RPMI7951 (cell line): ENCODE measurements at places on chromosomes 1 and 21. TPM values are rescaled to one million over a fixed set of nuclear protein-coding genes. Genes with fewer than 3 reads are reported as not detected.

DNA sequence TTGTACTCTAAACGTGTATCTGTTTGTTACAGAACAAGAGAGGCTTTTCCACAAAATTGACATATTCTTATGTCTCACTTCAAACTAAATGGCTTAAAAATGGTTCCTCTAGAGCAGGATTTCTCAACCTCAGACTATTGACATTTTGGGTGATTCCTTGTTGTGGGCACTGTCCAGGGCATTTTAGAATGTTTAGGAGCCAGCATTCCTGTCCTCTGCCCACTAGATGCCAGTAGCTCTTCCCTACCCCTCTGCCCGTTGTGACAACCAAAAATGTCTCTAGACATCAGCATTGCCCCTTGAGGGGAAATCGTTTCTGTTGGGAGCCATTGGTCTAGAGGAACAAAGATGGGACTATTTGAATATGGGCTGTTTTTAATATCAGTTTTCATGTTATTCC is 17.3 kb downstream of the SMAP2 start:
- DNase-seq, result no peak

- DNase-seq, result no peak
Observed at GRCh38 chr1:29125237-29125641, 1.5 kb upstream of the TMEM200B start.

DNA sequence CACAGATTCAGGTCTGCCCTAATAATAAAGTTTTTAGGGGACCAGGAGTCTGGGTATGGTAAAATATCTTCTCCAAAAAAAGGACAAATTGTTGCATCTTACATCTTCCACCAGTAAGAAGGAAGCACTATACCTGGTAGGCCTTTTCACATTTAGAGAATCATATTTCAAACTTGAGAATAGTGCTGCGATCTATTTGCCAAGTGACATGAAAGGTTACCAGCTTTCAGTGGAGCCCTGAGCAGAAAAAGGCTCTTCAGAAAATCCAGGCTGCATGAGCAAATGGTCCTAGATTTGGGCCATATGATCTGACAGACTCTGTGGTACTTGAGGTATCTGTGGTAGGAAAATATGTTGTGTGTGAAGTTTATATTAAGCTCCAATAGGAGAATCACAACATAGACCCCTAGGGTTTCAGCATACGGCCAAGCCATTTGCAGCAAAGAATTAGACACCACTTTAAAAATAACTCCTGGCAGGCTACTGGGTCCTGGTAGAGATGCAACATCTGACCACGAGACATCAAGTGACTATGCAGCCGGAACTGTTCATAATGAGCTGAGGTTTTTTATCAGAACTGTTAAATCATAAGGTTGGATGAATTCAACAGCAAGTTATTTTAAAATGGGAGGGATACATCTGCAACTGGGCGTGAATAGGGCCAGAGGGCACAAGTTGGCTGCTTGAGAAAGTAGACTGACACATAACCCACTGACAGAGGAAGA is 38.6 kb upstream of the CCDC190 start:
- DNase-seq, result peak; percentile 93

DNA sequence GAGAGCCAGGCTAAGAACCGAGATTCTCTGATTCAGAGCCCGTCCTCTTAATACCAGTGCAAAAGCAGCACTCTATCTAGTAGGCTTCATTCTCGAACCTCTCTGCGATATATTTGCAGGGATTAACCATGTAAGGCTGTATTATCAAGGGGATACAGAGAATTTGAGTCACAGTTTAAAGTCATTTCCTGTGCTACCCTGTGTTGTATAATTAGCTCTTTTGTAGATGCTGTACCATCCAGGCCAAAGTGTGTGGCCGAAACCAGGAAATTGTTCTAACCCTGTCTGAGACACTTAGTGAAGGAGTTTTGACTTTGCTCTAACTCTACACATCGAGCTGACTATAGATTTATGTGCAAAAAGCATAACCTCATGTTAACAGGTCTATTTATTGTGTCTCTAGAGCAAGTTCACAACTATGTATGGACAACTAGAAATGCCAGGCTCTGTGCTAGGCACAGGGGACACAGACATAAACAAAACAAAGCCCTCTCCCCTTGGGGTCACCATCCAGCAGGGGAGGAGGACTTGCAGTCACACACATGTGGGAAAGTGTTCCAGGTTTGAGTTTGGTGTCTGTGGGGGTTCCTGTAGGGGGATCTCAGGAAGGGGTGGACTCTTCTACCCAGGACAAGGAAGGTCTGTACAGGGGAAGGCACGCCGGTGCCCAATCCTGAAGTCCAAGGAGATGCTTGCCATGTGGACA is 182.2 kb downstream of the DHRS3 start:
- peak; percentile 64 for DNase-seq

DNA sequence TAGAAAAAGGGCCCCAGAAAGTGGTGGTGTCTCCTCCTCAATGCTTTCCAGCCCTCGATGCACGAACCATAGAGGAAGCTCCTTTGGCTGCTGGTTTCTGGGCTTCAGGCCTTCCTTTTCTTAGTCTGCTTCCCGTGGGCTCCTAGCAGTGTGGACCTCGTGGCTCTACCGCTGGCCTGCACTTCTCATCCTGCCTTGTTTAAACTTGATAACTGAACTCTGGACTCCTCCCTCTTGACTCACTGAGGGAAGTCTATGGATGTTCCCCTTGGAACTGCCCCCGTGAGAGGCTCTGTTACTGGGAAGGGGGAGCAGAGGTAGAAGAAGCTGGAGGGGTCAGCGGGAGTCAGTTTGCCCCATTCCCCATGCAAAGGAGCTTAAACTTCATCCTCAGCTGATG is 75.3 kb upstream of the WDR26 start:
- DNase-seq, result peak; percentile 32

DNA sequence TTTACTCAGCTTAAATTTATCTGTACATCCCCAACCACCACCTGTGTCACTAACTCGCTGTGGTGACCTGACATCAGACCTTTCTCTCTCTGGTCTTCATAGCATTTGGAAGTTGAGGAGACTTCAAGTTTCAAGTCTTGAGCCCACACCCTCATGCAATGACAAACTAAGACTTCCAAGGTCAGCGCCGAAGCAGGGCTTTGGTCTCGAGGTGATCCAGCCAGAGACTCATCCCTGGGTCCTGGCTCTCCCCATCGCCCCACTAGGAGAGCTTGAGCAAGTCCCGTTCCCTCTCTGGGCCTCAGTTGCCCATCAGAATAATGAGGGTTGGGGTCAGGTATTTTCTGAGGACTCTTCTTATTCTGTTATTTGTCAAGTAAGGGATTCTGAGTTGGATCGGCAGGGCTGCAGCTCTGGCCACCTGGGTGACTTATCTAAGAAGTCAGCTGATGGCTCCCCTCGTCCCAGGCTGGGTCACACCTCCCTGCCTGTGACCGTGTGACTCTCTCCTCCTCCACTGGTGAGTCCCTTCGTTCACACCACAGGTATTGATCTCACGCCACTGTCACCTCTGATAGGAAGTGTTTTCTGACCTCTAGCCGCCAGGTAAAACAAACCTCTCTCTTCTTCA is 143.7 kb upstream of the RUNX3 start:
- DNase-seq, result no peak

GRCh38 chr1:158454537-158454936 is 7.1 kb upstream of the OR10K1 start:
- DNase-seq, result no peak

GRCh38 chr1:216632980-216633379 is 90.2 kb downstream of the ESRRG start:
- DNase-seq, result no peak

GRCh38 chr1:171357179-171357578 is 43.2 kb downstream of the FMO4 start:
- DNase-seq, result no peak

DNA sequence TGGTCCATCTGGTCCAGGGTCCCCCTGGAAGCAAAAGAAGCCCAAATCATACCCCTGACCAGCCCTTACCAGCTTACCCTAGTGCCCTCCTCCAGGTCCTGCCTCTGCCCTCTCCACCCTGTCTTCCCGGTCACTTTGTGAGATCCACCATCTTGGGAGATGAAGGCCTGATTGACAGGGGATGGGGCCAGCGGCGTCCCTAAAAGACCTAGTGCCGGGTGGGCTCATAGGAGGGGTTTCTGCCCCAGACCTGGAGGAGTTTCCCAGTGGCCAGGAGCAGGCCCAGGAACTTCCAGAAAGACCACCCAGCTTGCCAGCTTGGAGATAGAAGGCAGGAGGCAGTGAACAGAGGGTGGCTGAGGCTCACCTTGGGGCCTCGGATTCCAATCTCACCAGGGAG is 5.4 kb downstream of the COL9A2 start:
- no peak for DNase-seq

DNA sequence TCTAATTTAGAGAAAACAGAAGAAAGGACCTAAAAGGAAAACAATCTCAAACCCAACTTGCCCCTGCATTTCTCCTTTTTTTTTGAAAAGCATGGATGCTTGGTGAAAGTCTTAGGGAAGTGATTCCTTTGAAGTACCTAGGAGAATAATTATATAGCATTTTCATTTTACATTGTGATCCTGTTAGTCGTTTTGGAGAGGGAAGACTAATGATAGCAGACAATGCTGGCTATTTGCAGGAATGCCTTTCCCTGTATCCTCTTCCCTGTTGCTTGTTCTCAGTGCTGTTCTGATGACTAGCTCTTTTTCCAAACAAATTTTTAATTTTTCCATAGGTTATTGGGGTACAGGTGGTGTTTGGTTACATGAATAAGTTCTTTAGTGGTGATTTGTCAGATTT is 53.9 kb downstream of the LAMC1 start:
- DNase-seq, result peak; percentile 53

DNA sequence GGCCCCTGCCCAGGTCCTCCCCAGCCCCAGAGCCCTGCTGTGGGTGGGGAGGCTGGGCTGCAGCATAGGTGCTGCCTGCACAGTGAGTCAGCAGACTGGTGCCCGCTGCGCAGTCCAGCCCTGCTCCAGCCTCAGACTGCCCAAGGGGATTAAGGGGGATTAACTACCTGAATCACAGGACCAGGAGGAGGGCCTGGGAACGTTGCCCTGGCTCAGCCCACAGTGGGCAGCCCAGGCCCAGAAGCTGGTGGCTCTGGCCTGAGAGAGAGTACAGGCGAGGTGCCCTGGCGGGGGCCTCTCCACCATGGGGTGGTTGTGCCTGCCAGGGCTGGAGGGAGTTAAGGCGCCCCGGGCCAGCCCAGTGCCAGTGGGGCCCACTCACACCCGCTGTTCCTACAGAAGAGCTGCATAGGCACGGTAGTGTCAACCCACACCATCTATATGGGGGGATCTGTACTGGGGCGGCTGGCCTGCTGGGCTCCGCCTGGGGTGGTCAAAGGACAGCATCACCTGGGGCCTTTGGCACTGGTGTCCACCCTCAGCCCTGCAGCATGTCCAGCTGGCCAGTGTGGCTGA is 2.3 kb downstream of the OBSCN start:
- no peak for DNase-seq

- no peak for DNase-seq
Observed at GRCh38 chr1:206833106-206833680, 32.2 kb upstream of the IL20 start.

GRCh38 chr1:235817101-235817728 is 49.5 kb downstream of the LYST start:
- no peak for DNase-seq

DNA sequence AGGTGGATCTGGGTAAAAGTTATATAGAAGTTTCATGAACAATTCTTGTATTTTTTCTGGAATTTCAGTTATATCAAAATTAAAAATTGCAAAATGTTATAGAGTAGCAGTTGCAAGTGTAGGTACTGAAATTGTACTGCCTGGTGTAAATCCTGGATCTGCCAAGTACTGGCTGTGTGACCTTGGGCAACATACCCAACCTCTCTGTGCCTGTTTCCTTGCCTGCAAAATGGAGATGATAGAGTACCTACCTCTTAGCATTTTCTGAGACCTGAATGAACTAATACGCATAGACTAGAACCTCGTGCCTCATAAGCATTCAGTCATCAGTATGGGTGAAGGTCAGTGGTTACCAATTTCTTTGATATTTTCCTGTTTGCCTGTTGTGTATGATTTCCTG is 290.0 kb upstream of the KAZN start:
- no peak for DNase-seq

CD247 gene
- 0.20 TPM in 1 of 2 replicates, not detected in the other for total RNA-seq

MRPL55 gene
- 63.2 and 83.0 TPM in 2 replicates for total RNA-seq

KRTAP19-3 gene
- total RNA-seq, result not detected in 2 replicates

SPATA17 gene
- under 0.01 and 1.6 TPM in 2 replicates for total RNA-seq

GSTM5 gene
- total RNA-seq, result 0.48 TPM in 1 of 2 replicates, not detected in the other

EPHB2 gene
- 1.4 and 2.3 TPM in 2 replicates for total RNA-seq

ADIPOR1 gene
- total RNA-seq, result 76.3 and 85.4 TPM in 2 replicates

ST6GALNAC5 gene
- 0.24 and 2.1 TPM in 2 replicates for total RNA-seq

SFPQ gene
- total RNA-seq, result 125 and 141 TPM in 2 replicates

KRTAP6-2 gene
- total RNA-seq, result not detected in 2 replicates

CADM3 gene
- total RNA-seq, result 0.96 and 1.2 TPM in 2 replicates
